ENCODE measurements at places on chromosomes 16 and 17. TPM values are rescaled to one million over a fixed set of nuclear protein-coding genes. Genes with fewer than 3 reads are reported as not detected.

DNA sequence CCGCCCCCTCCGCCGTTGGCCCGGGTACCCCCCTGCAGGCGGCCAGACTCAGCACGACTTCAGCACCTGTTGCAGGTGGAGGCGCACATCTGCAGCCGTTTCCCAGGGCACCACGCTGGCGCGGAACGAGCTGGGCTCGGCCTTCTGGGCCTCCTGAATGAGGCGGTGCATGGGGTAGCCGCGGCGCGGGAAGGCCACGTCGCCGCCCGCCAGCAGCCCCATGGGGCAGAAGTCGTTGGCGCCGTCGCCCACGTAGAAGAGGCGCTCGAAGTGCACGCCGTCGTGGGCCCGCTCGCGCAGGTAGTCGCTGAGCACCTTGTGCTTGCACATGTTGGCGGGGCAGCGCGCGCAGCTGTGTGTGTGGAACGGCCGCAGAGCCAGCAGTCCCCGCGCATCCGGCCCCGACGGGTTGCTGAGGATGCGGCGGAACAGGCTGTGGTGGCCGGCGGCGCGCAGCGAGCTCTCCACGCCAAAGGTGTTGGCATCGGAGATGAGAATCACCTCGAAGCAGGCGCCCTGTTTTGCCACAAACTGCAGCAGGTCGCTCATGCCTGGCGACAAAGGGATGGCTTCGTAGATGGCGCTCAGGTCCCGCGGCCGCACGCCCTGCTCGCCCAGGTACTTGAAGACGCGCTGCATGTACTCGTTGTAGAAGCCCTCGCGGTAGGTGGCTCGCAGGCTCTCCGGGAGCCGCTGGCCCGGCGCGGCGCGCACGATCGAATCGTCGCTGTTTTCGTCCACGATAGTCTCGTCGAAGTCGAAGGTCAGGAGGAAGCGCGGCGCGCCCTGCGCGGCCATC lies 6.2 kb downstream of the PHOSPHO1 start:
- peaks cover 16% of the 10 kb centered on the region for H3K36me3 ChIP-seq
- peak; percentile 45 for DNase-seq
- no peak overlapping the region for H3K27ac ChIP-seq
- peaks cover 5% of the 10 kb centered on the region for H3K27me3 ChIP-seq
- peak overlapping the region; percentile 49 for H3K4me3 ChIP-seq

GRCh38 chr17:42334677-42335076 lies 46.4 kb downstream of the STAT5A start:
- DNase-seq = no peak
- H3K27ac ChIP-seq = no peak overlapping the region
- H3K27me3 ChIP-seq = no peaks in the 10 kb centered on the region
- H3K4me3 ChIP-seq = no peak overlapping the region

DNA sequence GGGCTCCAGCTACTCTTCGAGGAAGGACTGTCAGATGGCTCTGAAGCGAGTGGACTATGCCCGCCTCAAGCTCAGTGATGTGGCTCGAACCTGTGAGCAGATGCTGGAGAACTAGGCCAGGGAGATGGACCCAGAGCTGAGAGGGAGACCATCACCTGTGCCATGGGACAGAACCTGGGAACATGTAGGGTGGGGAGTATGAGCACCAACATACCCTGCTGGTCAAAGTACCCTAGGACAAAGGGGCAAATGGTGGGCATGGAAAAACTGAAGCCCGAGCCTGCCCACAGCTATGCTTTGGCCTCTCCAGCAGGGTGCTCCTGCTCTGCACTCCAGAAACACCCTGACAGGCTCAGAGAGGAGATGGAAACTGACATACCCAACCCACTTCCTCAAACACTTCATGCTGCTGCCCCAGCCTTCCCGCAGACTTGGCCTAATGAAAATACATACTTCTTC lies 1.9 kb downstream of the MED11 start:
- peaks cover 29% of the 10 kb centered on the region for H3K4me1 ChIP-seq
- H3K27ac ChIP-seq = no peak overlapping the region
- DNase-seq = no peak
- no peaks in the 10 kb centered on the region for H3K27me3 ChIP-seq
- no peaks in the 10 kb centered on the region for H3K36me3 ChIP-seq

GRCh38 chr16:22762486-22762885 lies 51.5 kb upstream of the HS3ST2 start:
- no peaks in the 10 kb centered on the region for H3K36me3 ChIP-seq
- H3K4me1 ChIP-seq = no peaks in the 10 kb centered on the region
- H3K4me3 ChIP-seq = no peak overlapping the region
- no peak for DNase-seq
- no peak overlapping the region for H3K27ac ChIP-seq

DNA sequence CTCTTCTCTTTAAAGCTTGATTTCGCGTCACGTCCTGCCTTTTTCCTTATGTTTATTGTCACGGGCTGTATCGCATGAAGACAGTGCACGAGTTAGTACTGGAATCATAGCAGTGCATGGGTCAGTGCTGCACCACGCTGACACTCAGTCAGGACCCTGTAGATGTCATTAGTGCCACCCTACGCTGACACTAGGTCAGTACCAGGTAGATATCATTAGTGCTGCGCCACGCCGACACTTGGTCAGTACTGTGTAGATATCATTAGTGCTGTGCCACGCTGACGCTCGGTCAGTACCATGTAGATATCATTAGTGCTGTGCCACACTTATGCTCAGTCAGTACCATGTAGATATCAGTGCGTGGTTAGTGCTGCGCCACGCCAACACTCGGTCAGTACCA lies 106.2 kb upstream of the ZNF469 start:
- H3K27me3 ChIP-seq = no peaks in the 10 kb centered on the region
- H3K27ac ChIP-seq = no peak overlapping the region
- no peak overlapping the region for H3K4me3 ChIP-seq
- H3K36me3 ChIP-seq = no peaks in the 10 kb centered on the region

DNA sequence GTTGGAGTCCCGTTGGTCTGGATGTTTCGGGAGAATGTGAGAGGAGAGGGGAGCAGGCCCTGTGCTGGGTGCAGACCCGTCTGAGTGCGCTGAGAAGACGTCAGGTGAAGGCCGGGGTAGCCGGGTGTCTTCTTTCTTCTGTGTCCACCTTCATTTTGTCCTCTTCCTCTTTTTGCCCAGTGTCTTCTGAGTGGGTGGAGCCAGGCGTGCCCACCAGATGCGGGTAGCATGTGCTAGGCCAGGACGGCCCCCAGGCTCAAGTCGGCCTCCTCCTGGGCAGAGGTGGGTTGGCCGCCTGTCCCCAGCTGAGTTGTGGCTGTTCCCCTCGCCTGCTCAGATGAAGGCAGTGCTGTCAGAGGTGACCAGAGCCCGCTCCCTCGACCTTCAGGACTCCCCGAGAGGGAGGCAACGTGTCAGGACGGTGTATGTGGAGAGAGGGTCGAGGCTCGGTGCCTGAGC lies 3.5 kb downstream of the METRNL start:
- no peak overlapping the region for H3K27ac ChIP-seq
- H3K4me1 ChIP-seq = peaks cover 47% of the 10 kb centered on the region
- no peaks in the 10 kb centered on the region for H3K36me3 ChIP-seq
- peaks cover 5% of the 10 kb centered on the region for H3K27me3 ChIP-seq

- no peak for DNase-seq
- H3K4me1 ChIP-seq = no peaks in the 10 kb centered on the region
Observed at GRCh38 chr17:79917902-79918484, 78.8 kb upstream of the CBX4 start.

GRCh38 chr17:46962374-46962790 lies 16.7 kb downstream of the RPRML start:
- no peak overlapping the region for H3K27ac ChIP-seq
- H3K36me3 ChIP-seq = no peaks in the 10 kb centered on the region
- no peak for DNase-seq
- H3K4me1 ChIP-seq = peaks cover 4% of the 10 kb centered on the region
- no peaks in the 10 kb centered on the region for H3K27me3 ChIP-seq

DNA sequence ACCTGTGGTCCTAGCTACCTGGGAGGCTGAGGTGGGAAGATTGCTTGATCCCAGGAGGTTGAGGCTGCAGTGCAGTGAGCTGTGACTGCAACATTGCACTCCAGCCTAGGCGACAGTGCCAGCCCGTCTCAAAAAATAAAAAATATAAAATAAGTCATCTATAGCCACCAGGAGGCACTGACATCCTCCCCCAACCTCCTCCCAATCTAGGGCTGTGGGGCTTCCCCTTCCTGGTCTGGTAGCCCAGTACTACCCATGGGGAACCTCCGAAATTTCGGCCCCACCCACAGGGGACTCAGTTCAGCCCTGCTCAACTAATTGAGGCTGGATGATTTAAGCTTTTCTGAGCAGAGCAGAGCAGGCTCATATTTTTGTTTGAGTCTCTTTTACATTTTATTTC lies 3.2 kb downstream of the ZSCAN10 start:
- H3K4me3 ChIP-seq = no peak overlapping the region
- no peaks in the 10 kb centered on the region for H3K27me3 ChIP-seq
- H3K36me3 ChIP-seq = no peaks in the 10 kb centered on the region
- H3K27ac ChIP-seq = peak overlapping the region; percentile 2
- peaks cover 71% of the 10 kb centered on the region for H3K4me1 ChIP-seq

DNA sequence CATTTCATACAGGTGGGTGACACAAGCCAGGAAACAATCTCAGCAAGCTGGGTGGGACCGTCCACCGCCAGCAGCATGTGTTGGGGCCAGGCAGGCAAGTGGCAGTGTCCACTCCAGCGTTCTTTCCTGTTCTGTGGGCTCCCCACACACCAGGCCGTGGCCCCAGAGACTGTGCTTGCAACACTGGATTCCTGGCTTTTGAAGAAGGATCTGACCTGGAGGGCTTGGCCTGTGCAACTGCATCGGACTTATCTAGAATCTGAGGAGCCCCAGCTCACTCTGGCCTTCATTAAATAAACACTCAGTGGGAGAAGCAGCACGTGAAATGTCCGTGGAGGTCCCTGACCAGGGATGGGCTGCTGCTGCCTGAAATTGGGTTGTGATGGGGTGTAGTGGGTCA lies 3.2 kb downstream of the KSR1 start:
- no peak for DNase-seq
- H3K4me1 ChIP-seq = peaks cover 45% of the 10 kb centered on the region
- H3K36me3 ChIP-seq = no peaks in the 10 kb centered on the region

DNA sequence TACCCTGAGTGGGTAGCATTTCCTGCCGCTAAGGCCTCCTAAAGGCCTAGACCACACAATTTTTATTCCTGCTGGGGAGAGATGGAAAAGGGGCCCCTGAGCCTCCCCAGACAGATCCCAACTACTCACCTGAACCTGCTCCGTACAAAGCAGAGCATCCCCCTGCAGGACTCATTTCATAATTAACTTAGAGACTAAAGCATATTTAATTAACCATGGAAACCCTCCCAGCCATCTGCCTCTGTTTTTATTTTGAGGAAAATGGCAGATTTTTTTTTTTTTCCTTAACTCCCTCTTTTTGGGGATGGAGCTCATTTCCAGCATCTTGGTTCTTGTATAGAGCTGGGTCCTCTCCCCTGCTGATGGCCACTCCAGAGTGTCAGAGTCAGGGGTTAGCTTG lies 96.5 kb upstream of the CRHR1 start:
- no peak overlapping the region for H3K4me3 ChIP-seq
- H3K4me1 ChIP-seq = no peaks in the 10 kb centered on the region
- H3K27me3 ChIP-seq = peaks cover 24% of the 10 kb centered on the region
- no peaks in the 10 kb centered on the region for H3K36me3 ChIP-seq
- H3K27ac ChIP-seq = no peak overlapping the region

DNA sequence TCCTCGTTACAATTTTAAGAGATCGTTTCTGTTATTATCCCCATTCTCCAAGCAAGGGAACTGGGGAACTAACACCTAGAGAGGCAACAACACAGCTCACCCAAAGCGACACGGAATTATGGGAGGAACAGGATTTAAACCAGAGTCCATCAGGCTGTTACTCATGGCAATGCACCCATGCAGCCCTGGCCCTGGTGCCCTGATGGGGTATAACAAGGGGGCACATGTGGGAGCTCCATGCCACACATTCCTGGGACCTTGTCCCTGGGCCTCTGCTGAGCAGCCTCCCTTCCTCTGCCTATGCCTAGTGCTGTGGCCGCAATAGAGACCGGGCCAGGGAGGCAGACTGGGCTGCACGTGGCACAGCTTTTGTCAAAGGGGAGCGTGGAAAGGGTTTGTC lies 13.3 kb upstream of the RCVRN start:
- H3K27ac ChIP-seq = no peak overlapping the region
- no peaks in the 10 kb centered on the region for H3K27me3 ChIP-seq
- no peak for DNase-seq
- H3K4me1 ChIP-seq = no peaks in the 10 kb centered on the region
- no peak overlapping the region for H3K4me3 ChIP-seq

DNA sequence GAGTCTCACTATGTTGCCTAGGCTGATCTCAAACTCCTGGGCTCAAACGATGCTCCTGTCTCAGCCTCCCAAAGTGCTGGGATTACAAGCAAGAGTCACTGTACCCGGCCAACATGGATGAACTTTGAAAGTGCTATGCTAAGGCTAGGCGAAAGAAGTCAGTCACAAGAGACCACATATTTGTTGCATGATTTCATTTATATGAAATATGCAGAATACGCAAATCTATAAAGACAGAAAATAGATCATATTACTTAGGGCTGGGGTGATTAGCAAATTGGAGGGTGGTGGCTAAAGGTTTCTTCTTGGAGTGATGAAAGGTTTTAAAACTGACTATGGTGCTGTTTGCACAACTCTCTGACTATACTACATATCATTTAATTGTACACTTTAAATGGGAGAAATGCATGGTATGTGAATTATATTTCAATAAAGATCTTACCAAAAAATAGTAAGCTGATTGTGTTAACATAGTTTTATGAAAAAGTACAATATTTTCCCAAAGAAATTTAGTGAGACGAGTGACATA lies 1.2 kb upstream of the FLYWCH1 start:
- no peak overlapping the region for H3K27ac ChIP-seq
- H3K27me3 ChIP-seq = no peaks in the 10 kb centered on the region
- H3K36me3 ChIP-seq = peaks cover 9% of the 10 kb centered on the region
- H3K4me3 ChIP-seq = no peak overlapping the region
- DNase-seq = no peak

Gene NXPH3
- not detected for total RNA-seq

DNA sequence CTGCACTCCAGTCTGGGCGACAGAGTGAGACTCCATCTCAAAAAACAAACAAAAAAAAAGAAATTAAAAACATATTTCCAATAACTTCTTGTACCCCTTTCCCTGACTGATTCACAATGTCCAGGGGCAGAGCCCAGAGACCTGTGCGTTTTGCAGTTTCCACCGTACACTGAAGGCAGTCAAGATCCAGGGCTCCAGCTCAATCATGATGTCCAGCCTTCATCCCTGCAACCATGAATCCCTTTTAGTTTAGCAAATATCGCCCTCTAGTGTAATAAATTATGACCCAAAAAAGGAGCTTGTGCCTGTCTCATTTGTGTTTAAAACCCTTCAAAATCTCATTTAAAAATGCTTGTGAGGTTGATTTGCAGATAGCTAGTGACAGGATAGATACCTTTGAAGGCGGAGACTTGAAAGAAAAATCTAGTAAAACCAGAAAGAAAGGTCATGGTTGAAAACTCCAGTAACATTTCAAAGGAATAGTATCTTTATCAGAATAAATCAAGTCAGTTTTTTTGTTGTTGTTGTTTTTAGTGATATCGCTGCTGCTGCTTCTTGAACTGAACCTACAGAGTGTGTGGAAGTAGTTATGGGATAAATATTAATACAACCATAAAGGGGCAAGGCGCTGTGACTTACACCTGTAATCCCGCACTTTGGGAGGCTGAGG lies 3.7 kb upstream of the ERN1 start:
- no peak overlapping the region for H3K27ac ChIP-seq
- peaks cover 26% of the 10 kb centered on the region for H3K4me1 ChIP-seq
- DNase-seq = no peak
- no peak overlapping the region for H3K4me3 ChIP-seq
- H3K27me3 ChIP-seq = no peaks in the 10 kb centered on the region
- no peaks in the 10 kb centered on the region for H3K36me3 ChIP-seq

- no peaks in the 10 kb centered on the region for H3K27me3 ChIP-seq
- H3K4me1 ChIP-seq = peaks cover 45% of the 10 kb centered on the region
- no peaks in the 10 kb centered on the region for H3K36me3 ChIP-seq
- peak overlapping the region; percentile 64 for H3K4me3 ChIP-seq
- H3K27ac ChIP-seq = no peak overlapping the region
Observed at GRCh38 chr17:42537156-42537805, 1.2 kb downstream of the NAGLU start.

All from CD4-positive, alpha-beta T cell (primary cell).